ENCODE measurements at places on chromosomes 1 and 21.

- no peak for DNase-seq
Observed at GRCh38 chr1:57963581-57963980, 539.7 kb upstream of the DAB1 start.

DNA sequence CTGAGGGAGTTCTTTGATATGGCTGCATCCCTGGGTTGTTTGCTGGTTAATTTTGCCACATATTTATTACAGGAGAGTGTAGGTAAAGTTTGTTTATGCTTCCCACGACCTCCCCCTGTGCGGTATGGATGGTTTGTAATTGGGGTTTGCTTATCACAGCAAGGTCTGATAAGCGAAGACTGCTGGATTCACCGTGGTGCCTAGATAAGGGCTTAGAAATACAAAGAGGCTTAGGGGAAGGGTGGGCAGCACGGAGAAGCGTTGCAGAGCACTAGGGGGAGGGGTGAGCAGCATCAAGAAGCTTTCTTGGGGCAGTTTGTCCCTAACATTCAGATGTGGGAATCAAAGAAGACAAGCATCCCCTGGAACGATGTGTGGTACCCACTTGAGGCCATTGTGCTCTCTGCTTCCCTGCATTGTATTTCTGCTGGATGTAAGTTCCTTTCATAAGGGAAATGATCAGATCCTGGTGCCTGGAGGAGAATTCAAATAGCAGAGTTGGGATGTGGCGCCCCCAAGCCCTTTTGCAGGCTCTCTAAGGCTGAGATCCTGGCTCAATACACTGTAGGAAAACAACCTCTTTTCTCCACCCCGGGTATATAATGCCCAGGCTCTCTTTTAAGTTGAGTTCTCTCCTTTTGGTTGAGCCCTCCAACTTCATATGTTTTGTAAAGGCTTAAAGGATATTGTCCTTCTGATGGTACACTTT lies 598.1 kb upstream of the ADGRL4 start:
- DNase-seq, result no peak

DNA sequence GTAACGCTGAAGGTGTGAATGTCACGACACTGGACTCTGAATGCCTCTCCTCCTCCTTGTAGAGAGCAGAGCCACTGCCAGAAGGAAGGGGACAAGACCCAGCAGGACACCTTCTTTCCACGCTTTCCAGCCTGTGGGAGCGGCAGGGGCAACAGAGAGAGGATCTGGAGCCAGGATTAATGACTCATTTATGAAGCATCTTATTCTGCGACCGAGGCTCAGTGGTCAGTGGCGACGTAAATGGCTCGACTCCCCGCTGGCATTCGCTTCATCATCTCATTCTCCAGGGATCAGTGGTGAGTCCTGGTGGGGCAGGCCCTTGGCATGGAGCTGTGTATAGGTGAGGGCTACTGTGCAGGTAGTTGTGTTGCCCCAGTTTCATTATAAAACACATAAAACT lies 4.6 kb downstream of the SLC37A1 start:
- no peak for DNase-seq

- no peak for DNase-seq
Observed at GRCh38 chr21:32167513-32167912, 111.3 kb downstream of the MIS18A start.

DNA sequence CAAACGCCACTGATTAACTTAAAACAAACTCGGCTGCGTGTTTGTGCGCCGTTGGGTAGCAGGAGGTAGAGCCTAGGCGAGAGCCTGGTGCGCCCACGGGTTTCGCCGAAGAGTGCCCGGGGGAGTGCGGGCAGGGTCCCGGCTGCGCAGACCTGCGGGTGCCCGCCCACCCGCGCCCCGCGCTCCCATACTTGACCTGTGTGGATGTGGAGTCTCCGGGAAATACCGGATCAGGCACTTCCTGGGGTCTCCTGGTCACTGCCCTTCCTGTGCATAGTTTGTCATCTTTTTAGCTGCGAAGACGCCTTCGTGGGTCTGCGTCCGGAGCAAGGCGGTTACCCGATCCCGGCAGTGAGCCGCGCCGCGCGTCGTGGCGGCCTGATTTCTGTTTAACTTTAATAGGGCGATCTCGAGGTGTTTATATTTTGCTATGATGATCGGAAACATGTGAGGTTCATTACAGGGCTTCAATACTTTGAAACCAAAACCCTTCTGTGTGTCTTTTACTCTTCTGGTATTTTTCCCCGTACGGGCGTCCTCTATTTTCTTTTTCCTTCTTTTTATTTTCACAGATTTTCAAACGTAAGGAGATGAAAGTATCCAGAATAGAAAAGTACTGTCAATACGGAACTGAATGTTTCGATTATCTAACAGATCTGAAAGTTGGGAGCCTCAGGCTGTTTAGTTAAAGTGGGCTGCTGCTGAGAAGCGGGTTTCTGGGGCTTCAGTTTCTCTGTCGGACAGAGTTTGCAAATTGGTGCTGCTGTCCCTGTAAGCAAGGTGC lies 15.2 kb downstream of the NR5A2 start:
- DNase-seq, result no peak

DNA sequence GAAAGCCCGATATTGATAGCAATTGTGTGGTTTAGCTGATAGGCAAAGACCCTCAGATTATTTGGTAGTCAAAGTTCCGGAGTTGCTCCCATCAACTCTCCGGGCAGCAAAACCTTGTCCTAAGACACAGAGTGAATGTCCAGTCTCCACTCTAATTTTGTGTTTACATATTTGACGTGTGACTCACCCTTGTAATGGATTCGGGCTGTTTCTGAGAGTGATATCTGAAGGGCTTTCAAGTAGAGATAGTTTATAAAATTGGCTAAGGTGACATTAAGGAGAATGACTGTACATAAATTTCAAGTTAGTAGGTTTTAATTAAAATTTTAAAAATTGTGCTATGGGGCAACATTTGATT lies 154.2 kb downstream of the CNIH3 start:
- no peak for DNase-seq

- DNase-seq, result no peak
Observed at GRCh38 chr1:213269829-213270228, 218.8 kb downstream of the RPS6KC1 start.

GRCh38 chr1:93124556-93125355 lies 45.7 kb downstream of the MTF2 start:
- no peak for DNase-seq

GRCh38 chr21:38330666-38331065 lies 73.9 kb downstream of the KCNJ15 start:
- DNase-seq, result no peak

DNA sequence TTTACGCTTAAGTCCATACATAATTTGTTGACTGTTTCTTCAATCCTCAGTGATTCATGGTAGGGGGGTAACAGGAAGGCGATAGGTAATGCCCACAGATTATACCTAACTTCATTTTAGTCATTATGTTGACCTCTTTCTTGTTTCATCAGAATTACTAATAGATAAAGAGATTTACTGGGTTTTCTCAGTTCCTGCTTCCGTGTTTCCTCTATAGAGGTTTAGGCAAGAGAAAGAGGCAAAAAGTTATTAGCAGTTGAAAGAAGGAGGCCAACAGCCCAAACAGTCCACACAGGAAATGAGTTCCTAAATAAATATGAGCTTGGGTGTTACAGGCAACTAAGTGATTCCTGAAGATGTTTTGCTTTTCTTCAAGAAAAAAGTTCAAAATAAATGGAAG lies 17.9 kb upstream of the CLCA1 start:
- no peak for DNase-seq

- DNase-seq, result no peak
Observed at GRCh38 chr1:109091839-109092193, 1.3 kb downstream of the TMEM167B start.

DNA sequence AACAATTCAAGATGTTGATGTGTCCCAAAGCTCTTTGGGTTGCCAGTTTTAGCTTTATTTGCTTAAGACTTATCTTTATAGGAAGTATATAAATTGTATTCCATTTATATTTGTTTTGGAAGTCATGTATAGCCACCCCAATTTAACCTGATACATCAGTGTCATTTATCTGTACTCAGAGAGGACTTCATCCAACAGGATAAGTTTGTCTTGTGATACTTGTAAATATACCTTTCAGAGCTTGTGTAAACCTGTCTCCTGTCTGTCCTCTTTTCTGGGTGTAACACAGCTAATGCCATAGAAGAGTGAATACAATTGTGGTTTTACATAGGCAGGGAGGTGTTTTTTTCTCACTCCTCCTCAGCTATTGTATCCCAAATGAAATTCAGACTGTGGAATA lies 10.4 kb downstream of the PTGFR start:
- no peak for DNase-seq

DNA sequence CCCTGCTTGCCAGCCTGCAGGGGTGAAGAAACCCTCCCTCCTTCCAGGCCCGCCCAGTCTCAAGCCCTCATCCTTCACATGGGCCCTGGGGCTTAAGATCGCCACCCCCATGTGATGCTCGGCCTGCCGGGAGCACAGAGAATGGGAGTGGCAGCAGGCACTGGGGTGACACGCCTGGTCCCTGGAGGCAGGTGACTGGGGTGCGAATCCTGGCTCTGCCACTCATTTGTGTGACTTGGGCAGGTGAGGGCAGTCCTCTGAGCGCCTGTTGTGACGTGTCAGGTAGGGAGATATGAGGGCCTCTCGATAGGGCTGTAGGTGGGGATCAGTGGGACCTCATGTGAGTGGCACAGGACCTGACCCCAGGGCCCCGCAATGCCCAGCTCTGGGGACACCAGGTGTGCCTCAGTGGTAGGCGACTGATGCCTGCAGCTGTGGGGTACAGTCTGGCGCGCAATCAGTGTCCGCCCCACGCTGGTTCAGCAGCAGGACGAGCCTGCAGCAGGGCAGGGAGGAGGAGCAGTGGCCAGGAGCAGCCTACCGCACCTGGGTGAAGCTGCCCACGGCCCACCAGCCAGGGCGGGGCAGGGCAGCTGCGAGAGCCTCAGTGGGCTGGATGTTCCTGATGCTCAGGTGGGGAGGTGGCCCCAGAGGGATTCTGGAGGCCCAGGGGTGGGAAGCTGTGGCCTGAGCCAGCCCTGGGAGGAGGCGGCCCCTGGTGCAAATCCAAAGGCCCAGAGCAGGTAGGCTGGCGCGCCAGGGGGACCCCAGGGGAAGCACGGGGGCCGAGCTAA lies 6.2 kb downstream of the SH2D5 start:
- DNase-seq, result peak; percentile 65

- no peak for DNase-seq
Observed at GRCh38 chr1:162565460-162565859, 3.9 kb downstream of the UAP1 start.

- DNase-seq, result peak; percentile 54
Observed at GRCh38 chr1:29498126-29499103, 262.1 kb downstream of the PTPRU start.

- DNase-seq, result no peak
Observed at GRCh38 chr1:86502721-86503405, 34.1 kb downstream of the CLCA1 start.

DNA sequence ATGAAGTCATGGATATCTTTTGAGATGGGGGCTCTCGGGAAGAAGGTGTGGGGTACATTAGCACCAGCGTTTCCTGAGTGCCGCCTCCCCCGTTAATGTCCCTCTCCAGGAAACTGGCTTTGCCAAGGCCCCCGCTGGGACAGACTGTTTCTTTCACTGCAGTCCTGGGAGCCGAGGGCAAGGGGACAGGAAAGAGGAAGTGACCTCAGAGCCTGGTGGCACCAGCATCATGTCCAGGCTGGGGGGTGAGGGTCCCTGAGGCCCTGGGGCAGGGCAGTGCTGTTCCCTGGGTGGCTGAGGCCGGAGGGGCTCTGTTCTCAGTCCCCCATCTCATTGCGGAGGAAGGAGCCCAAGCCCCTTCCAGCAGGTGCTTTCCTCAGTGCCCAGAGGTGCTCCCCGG lies 5.8 kb downstream of the PFKL start:
- DNase-seq, result no peak

GRCh38 chr1:3577300-3577699 lies 34.0 kb downstream of the MEGF6 start:
- no peak for DNase-seq

GRCh38 chr1:19463504-19463803 lies 21.9 kb downstream of the CAPZB start:
- no peak for DNase-seq

DNA sequence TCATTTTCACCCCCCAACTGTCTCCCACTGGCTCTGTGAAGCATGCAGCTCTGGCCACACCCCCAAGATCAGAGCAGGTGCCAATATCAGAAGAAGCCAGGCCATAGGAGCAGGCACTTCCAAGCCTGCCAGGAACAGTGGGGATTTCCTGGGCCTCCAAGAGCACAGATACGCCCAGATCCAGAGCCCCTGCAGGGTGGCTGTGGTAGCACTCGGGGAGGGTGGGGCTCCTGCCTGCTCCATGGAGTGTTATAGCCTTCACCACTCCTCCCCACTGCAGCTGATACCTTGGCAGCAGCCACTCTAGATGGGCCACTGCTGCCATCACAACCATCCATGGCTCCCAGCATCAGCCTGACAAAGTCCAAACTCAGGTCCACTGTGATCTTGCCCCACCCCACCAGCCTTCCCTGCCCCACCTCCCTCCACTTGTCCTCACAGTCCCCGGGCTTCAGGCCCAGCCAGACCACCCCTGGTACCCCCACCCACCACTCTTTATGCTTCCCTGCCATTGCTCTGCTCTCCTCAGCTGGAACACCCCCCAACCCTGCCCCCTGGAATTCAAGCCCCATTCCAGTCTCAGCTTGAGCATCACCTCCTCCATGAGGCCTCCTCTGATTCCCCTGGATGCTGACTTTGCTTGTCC lies 448.3 kb downstream of the MATN1 start:
- peak; percentile 49 for DNase-seq

DNA sequence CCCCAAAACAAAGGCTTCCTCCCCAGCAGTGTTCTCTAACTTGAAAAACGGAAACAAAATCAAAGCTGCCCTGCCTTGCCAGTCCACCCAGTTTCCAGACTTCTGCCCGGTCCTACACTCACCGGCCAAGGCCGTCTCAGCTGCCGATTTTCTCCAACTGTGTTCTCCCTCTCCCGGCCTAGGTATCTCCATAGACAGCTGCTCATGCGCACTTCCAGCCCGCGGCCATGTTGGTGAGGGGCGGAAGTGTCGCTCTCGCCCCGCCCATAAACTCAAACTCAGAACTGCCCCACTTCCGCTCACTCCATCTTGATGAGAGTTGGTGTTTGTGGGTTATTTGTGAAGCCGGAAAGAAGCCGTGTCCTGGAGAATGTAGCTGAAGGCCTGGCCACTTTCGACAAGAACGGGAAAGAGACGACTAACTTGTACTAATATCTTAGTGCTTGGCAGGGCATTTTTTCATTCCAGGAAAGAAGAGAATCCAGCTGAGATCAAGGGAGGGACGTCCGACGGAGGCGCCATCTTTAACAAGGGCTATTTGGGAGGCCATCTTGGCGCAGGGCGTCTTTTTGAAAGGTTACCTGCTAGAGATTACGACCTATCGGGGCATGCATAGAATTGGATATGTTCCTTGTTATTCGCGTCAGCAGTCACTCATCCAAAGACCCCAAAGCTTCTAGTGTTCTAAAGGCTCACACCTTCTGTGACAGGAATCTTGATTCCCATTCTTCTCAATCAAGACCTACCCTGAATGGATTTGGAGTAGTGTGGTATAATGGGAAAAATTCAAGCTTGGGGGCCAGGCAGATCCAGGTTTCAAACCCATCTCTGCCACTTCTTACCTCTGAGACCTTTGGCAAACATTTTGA lies at the start of gene USF1:
Gene USF1 (minus strand): TSS at position 242 of the 869 bp plus-strand sequence. CDS start 2,702 bp downstream, outside the sequence.
- DNase-seq, result peak; percentile 95

- DNase-seq, result no peak
Observed at GRCh38 chr1:208146650-208147049, 97.5 kb downstream of the PLXNA2 start.
